ENCODE measurements at places on chromosomes 1 and 21.

DNA sequence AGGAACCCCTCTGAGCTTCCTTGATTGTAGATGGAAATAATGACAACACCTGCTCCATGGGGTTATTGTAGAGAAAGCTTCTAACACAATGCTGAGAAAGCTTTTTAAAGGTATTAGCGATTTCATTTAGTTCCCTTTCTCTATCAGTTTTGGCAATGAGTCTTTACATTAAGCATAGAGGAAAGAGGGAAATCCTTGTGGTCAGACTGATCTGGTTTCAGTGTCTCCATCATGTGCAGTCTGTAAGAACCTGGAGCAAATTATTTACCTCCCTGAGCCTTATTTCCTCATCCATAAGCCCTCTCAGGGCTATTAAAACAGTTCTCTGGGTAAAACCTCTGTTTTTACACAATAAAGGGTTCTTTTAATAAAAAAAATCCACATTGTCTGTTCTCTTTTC lies 87.5 kb downstream of the FGGY start:
- no peak for DNase-seq

DNA sequence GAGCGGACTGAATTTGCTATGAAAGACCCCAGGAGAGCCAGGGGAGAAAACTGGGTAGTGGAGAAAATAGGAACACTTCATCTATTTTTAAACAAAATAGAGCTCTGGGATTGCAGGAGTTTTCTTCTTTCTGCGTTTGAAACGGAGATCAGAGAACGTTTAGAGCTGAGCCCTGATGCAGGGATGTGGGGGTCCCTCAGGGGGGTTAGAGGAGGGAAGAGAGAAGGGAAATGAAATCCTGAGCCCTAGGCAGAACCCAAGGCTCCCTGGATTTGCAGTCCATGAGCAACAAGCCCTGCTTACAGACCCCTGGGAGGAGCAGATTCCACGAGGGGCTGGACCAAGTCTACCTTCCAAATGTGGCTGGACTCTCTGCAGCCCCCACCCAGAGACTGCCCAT lies 21.8 kb downstream of the STYXL2 start:
- no peak for DNase-seq

- no peak for DNase-seq
Measured at GRCh38 chr21:31287201-31287600, 56.9 kb downstream of the TIAM1 start.

GRCh38 chr1:22527555-22528296 lies 35.6 kb upstream of the EPHA8 start:
- no peak for DNase-seq

- no peak for DNase-seq
Measured at GRCh38 chr1:43893006-43893405, 40.6 kb upstream of the ARTN start.

- no peak for DNase-seq
Measured at GRCh38 chr1:192592517-192592916, 16.9 kb downstream of the RGS1 start.

DNA sequence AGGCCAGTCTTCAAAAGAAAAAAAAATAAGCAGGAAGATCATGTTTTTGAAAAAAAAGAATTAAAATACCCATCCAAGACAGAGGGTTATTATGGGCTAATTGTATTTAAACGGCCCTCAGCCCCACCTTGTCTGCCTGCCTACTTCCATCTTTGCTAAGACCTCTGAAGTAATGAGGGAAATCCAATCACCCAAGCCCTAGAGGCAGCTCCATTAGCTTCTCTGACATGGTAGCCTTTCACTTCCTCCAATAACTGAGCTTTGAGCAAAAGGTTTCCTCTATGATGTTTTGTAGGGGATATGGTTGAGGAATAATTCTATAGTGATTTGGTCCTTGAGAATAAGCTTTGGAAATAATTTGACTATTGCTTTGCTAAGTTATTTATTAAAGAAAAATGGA lies 178.2 kb upstream of the SGIP1 start:
- DNase-seq: no peak

GRCh38 chr1:203038217-203038741 lies 12.0 kb downstream of the PPFIA4 start:
- peak; percentile 24 for DNase-seq

DNA sequence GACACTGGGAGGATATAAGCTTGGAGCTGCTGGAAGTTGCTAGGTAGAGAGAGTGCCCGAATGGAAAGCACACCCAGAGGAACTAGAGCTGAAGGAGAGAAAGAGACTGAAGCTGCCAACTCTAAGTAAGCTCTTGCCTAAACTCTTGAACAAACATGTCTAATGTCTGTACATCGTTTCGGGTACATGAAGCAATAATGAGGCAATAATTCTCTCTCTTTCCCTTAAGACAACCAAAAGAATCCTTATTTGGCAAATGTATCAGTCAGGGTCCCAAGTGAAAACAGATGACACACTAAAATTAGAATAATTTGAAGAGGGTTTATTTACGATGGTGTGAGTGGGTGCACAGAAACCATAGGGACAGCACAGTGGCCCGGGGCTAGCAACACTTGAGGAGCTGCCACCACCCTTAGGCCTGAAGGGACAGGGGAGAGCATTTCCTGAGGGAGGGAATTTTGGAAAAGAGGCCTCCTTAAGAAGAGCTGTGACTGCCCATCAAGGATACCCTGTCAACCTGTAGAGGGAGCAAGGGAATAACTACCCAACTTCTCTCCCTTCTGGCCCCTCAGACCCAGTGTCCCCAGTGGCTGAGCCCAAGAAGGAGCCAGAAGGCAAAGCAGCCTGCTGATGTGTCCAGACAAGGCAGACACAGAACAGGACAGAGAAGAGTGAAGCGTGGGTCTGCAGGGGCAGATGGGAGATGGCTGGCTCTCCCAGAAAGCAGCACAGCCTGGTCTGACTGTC lies 36.1 kb upstream of the KHDRBS1 start:
- peak; percentile 20 for DNase-seq

DNA sequence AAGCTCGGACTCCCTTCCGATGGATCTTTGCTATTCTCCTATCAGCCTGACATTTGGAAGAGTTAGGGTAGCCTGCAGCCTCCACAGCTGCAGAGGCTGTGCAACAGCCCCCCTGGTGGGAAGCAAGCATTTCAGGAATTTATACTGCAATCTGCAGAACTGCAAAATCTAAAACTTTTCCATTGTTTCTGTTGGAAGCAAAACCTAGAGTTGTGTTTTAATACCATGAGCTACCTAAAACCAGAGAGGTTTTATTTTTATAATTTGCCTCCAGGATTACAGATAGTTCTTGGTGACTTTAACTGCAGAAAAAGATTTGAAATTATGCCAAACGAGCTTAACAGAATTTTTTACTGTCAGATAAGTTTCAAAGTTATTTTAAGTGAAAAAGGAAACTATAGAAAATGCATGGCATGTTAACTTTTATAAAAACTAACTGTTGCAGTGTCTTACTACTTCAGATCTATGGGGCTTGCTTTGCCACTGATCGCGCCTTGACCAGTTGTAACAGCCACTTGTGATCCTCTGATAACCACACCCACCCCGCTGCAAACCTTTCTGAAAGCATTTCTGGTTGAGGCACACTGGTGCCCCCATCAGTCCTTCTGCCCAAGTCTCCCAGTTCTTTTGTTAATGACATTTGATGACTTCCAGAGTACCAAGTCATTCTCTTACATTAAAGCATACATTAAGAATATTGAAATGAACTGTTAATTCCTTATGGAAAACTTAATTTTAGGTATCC lies 64.8 kb downstream of the PRDM2 start:
- no peak for DNase-seq

- DNase-seq: no peak
Measured at GRCh38 chr1:54604051-54604450, 19.3 kb downstream of the FAM151A start.

- DNase-seq: no peak
Measured at GRCh38 chr1:224065455-224065854, 48.5 kb upstream of the FBXO28 start.

GRCh38 chr1:179061360-179062282 lies 20.2 kb upstream of the TOR3A start:
- DNase-seq: no peak

GRCh38 chr1:1272341-1273208 lies 1.1 kb downstream of the UBE2J2 start:
- DNase-seq: no peak

- no peak for DNase-seq
Measured at GRCh38 chr1:94553323-94553730, 11.8 kb upstream of the F3 start.

DNA sequence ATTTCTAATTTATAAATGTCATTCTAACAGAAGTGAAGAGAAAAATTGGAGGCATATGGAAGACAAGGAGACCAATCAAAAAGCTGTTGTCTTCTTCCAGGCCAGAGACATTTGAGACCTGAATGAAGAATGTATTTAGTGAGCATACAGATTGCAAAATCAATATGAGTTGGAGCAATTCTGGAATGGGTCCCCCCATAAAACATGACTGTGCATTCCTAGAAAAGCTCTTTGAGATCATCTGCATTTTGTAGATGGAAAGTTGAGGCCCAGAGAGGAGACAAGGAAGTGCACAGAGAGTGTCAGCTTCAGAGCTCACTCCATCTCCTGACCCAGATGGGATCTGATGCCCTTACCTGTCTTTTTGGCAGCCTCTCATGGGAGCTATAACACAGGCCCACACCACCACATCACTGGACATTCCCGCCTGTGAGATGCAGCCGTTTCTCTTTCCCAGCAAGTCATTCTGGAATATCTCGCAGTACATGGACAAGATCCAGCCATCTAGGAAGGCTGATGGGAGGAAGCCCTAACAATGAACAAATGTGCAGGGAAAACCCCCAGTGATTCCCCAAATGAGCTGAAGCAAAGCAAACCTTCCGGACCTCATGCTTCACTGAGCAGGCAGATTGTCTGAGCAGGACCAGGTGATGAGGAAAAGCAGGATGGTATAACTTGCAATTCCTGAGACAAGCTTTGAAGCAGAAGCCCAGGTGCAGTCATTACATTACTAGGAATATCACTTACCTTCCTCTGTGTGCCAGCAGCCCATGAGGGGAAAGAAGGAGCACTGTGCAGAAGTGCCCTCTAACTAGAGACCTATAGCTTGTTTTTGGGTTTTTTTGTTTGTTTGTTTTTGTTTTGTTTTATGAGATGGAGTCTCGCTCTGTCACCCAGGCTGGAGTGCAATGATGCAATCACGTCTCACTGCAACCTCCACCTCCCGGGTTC lies 445.6 kb downstream of the PLPP3 start:
- no peak for DNase-seq

DNA sequence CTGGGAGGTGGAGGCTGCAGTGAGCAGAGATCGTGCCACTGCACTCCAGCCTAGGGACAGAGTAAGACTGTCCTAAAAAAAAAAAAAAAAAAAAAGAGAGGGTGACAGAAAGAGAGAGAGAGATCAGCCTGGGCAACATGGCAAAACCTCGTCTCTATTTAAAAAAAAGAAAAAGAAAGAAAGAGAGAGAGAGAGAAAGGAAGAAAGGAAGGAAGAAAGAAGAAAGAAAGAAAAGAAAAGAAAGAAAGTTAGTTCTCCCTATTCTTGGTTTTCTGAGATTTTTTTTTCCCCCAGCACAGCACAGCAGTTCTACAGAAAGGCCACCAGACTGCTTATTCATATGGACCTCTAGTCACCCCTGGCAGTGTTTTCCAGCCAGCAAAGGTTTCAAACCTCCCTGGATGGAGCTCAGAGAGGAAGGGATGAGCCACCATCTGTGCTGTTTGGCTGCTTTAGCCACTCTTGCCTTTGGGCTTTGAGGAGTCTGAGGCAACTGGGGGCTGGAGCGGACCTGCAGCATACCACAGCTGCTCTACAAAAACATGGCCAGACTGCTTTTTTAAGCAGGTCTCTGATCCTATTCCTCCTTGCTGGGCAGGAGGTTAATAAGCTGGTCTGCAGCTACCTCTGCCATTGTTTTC lies 10.6 kb downstream of the S100A6 start:
- DNase-seq: no peak

DNA sequence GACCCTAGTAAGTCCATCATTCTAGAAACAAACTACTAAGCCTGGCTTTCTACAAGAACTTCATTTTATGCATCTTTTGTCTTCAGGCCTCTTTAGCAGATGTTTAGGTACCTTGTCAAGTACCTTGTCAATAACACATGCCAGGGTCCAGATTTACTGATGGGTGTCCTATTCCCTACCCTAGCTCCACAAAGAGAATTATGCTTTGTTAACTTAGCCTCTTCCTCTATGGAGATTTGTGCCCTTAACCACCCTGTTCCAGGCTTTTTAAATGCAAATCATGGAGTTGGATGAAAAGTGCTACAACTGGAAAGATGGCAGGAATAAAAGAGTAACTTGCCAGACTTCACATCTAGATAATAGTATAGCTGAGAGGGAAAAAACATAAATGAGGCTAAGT lies 42.7 kb downstream of the SPATA46 start:
- DNase-seq: no peak

GRCh38 chr1:43438576-43438952 lies 15.2 kb downstream of the HYI start:
- DNase-seq: no peak

- no peak for DNase-seq
Measured at GRCh38 chr21:42179316-42179715, 39.6 kb upstream of the ABCG1 start.

DNA sequence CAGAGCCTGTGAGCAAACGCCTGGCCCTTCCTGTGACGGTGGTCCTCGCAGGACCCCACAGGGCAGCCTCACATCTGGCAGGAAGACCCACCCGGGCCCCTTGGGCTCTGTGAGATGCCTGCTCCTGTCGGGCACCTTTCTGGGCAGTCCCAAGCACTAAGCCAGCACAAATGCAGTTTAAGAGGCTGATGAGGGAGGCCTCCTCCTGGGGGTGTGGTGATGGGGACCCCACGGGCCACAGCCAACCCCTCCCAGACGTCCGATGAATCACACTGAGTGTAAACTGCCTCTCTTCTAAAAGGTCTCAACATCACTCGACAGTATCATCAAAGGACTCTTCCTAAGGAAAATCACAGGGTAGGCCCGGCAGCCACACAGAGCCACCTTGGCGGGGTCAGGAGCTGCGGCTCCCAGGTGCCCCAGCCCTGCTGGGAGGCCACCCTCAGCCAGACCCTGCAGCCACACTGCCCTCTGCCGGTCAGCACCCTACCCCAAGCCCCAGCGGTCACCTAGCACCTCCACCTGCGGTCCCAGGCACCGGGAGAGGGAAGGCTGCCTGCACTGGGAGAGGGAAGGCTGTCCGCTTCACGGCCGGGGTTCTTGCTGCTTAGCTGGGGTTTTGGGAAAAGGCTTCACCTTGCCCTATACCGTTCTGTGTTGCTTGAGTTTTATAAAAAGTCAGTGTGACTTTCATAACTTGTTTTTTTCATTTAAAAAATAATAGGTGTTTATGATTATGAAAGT lies 3.9 kb upstream of the PRKCZ start:
- DNase-seq: no peak

Measured in AG04450 (cell line).